ENCODE measurements at places on chromosomes 4 and X.

DNA sequence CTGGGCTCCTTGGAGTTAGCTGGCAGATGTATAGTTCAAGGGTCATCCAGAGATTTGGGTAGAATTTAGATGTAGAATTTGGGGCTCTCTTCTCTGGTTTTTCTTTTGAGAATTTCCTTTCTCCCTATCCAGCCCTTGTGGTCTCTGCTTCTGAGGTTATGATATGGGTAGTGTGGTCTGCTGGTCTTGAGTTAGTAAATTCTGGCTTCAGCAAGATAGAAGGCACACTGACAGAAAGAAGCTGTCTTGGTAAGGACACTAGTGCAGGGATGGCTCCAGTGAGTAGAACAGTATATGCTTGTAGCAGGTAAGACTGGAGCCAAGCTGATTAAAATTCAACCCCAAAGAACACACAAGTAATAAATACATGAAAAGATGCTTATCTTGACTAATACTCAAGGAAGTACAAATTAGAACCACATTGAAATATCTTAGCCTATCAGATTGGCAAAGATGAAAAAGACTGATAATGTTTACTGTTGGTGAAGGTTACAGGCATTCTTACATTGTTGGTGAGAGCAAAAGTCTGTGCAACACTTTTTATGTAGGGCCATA is 2.1 kb upstream of the IL9R start:
- no peak for DNase-seq

- DNase-seq, result peak; percentile 14
Observed at GRCh38 chrX:104195489-104196084, 29.3 kb downstream of the FAM199X start.

- no peak for DNase-seq
Observed at GRCh38 chrX:5681159-5681558, 547.5 kb downstream of the NLGN4X start.

DNA sequence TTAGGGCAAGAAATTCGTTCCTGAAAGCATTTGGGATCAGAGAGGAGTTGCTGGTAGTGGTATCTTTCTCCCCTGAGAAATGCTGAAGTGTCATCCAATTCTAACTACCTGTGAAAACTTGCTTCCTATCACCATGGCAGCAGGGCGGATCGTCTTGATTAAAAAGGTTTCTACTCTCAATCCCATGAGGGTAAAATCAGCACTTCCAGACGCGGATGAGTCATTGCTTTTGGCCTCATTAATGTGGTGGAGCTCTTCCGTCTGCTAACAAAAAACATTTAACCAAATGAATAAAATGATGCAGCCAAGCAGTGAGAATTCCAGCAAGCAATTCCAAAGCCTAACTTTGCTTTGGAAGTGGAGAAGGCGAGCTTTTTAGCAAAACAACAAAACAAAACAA is 325.6 kb downstream of the CAMK2D start:
- peak; percentile 91 for DNase-seq

DNA sequence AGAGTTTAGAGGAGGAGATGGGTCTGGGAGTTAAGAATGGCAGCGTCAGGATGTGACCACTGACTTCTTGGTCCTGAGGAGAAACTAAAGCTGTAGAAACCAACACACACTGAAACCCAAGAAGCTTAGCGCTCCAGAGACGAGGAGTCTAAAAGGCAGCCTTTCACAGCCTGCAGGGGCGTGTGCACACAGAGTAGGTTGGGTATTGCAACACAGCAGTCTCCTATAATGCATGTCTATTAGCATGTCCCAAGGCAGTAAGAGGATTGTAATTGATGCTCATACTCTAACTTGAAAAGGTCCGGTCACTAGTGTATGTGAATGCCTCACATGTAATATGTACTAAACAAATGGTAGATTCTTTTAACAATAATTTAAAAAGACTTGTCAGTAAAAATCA is 57.4 kb downstream of the PTTG2 start:
- DNase-seq, result no peak

DNA sequence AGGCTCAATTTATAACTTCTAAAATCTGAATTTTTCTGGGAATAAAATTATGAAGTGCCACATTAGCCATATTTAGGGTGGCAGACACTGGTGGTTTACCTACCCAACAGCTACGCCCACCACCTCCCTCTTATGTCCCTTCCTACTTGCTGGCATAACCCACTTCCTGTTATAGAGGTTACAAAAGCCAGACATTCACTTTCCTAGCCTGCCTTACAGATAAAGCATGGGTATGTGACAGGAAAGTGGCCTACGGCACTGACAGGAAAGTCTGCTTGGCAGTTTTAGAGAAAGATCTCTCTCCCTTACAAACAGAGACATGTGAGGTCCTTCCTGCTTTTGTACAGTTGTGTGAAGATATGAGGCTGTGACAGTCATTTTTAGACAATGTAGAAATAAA is 12.4 kb downstream of the DDX53 start:
- no peak for DNase-seq

DNA sequence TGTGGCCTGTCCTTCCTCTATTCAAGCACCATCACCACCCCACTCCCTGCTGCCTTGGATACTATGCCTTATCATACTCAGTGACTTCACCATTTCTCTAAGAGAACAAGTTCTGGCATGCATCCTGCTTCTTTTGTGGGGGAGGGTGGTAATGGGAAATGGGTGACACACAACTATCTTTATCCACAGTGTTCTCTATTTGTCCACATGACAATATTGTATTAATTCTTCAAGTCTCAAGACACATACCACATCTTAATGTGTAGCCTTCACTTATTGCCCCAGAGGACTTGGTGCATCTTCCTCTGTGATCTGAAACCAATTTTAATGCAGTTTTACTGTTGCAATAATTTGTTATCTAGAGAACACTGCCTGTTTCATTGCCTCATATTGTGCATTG is 29.3 kb upstream of the UGT2B7 start:
- DNase-seq, result no peak

DNA sequence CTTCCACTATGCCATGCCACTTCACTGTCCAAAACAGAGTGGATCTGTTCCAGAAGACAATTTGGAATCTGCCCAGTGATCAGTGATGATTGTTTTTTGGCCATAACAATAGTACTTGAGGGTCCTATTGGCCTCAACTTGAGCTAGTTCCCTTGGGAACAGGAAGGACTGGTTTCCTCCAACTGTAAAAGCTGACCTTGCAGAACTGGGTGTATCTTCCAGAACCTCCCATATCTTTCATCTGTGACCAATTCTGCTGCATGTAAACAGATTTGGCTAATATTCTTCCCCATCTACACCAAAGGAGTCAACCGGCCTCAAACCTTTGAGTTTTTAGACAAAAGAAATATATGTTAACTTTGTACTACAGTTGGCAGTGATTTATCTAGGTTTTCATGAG is 165.1 kb upstream of the TRPC5 start:
- no peak for DNase-seq

GRCh38 chrX:138128027-138128671 is 562.2 kb downstream of the ZIC3 start:
- DNase-seq, result peak; percentile 15
